Stimulated activated CD4-positive, alpha-beta T cell treated with anti-CD3 and anti-CD28 coated beads, Interleukin-2, amount 100 ng/mL, for 4 hours (primary cell): ENCODE measurements at places on chromosomes 5 and 9.
A peak's percentile ranks its signal among the peaks of the same experiment; 100 is the strongest.

GRCh38 chr9:136107155-136107952 is 11.3 kb downstream of the TMEM250 start:
- no peak for DNase-seq

- DNase-seq: no peak
Observed at GRCh38 chr5:25056836-25057235, 412.1 kb upstream of the CDH10 start.

GRCh38 chr9:121242959-121243346 is 25.0 kb upstream of the GSN start:
- DNase-seq: no peak

DNA sequence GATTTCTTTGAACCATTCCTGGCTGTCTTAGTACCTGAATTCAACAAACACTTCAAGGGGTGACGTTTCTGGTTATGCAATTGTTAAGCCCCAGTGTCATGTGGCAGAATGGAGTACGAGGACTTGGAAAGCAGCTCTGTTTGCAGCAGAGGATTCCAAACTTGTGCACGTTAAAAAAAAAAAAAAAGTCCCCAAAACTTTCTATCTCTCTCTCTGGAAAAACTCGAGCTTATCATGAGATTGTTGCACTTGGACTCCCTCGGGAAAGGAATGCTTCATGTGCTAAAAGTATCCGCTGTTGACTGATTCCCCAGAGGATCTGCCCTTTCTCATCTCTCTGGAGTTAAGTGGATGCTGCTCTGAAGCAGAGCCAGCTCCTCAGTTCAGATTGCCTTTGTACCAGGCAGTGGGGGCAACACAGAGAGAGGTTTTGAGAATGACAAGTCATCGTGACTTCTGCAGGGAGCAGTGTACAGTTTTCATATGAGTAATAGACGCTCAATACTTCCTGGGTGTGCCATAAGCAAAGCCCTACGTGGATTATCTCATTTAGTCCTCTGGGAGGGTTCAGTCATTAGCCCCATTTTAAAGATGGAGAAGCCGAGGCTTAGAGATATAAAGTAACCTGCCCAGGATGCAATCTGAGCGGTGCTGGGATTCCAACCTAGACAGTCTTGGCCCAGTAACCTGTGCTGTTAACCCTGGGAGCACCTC is 28.1 kb downstream of the TMOD1 start:
- DNase-seq: no peak

DNA sequence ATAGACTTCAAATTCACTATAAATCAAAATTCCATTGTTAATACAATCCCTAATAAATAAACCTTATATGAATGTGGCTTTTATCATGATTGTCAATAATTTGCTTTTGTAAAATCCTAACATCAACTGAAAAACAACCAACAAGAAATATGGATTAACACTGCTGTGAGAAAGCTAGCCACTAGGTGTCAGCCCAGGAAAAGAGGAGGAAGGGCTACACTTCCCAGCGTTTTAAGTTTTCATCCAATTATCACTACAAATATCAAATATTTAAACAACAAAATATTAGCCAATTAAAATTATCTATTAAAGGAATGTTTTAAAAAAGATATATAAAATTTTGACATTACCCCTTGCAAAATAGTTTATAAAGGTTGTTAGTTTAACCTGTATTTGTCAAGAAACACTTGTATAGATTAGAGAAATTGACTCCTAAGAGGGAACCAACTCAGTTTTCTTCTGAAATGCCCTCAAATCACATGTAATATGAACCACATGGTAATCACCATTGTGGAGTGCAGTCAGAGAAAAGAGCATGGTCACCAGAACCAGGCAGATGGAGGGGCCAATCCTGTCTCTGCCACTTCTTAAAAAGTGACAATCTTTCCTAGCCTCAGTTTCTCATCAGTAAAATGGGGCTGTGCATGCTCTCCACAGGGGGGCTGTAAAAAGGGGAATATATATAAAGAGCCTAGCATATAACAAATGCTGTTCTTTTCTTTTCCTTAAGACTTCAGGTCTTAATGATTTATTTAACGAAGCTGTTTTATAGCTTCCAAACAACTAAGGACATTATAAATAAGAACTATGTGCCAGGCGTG is 188.2 kb downstream of the CRB2 start:
- DNase-seq: no peak

DNA sequence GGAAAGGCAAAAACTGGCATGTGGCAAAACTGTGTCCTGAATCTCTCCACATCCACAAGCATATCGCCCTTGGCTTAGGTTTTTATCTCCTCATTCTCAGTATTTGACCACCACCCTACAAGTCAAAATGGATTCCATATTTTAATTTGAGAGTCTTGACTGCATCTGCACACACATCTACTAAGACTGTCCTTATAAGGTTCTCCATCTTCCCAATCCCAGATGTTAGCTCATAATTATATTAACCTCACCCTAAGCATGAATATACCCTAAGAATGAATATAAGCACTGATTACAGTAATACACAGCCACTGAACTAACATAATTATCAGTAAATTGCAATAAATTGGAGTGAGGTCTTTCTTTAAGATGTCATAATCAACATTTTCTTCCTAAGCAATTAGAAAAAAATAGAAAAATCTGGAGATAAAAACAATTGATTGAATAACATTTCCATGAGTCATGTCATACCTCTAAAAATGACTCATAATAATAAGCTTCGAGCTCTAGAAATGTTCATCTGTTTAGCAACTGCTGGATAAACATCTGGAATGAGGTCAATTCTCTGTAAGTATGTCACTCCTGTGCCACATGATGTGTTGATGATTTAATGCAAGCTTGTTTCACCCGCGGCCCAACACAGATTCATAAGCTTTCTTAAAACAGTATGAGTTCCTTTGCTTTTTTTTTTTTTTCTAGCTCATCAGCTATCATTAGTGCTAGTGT is 39.9 kb upstream of the PAM start:
- no peak for DNase-seq

GRCh38 chr5:140835622-140836510 is 1.8 kb downstream of the PCDHA7 start:
- DNase-seq: no peak

- DNase-seq: no peak
Observed at GRCh38 chr5:156402387-156402921, 75.5 kb downstream of the SGCD start.

DNA sequence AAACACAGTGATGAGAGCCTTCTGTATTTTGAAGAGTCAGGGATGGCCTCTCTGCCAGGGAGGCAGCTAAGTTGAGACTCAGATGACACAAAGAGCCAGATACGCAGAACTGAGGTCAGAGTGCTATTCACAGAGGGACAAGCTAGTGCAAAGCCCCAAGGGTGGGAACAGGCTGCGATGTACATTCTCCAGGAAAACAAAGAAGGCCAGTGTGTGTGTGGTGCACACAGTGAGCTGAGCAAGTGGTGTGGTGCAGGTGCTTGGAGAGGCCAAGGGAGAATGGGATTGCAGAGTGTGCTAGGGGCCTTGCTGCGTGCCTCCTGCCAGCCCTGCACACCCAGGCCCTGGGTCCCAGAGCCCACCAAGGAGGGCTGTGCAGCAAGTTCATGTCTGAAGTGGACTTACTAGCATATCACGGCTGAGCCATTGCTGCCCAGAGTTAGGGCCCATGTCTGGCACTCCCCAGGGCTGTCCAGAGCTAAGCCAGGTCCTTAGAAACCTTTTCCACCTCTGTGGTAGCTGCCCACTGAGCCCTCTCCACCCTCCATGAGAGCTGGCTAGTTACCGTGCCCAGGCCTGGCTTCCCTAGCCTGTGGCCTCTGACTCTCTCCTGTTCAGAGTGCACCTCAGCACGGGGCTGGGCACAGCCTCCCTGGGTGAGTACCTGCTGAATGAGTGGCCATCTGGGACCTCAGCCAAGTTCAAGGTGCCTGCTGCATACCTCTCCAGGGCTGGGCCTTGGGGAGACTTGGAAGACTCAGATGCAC is 9.3 kb downstream of the SLC25A48 start:
- DNase-seq: no peak

- DNase-seq: peak; percentile 45
Observed at GRCh38 chr5:76867827-76868693, 18.2 kb downstream of the S100Z start.

DNA sequence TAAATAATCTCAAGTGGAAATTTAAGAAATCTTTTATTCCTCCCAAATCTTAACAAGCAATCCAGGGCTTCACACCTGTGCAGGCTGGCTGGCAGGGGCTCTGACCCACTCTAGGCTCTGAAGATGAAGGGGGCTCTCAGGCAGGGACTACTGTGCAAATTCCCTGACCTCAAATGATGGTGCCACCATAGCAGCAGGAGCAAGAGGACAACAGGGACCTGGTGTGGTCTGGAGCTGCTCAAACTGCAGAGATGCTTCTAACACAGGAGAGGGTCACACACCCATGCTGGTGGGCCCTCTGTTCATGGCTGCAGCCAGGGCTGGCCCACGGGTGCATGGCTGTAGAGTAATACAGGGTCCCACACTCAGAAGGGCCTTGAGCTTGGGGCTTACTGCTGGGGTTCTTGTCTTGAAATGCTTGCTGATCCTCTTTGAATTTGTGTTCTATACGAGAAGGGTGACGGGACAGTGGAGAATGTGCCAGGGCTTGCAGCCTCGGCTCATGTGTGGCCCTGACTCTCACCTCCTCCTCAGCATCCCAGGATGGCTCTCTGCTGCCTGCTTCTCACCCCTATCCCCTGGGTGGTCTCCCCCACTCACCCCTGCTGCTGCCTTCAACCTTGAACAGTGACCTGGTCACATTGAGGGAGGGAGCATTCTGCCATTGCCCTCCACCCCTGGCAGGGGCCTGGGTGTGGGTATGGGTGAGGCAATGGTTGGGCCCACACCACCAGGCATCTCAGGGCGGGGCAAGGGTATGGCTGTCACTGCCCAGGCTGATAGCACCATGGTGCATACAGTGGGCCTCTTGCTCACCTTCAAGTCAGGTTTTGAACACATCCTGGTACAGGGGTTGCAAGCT is 191.7 kb downstream of the FSTL4 start:
- DNase-seq: no peak

- DNase-seq: peak; percentile 29
Observed at GRCh38 chr5:96794757-96795156, 13.0 kb downstream of the ERAP1 start.

GRCh38 chr9:69963803-69964202 is 79.8 kb upstream of the MAMDC2 start:
- DNase-seq: no peak

GRCh38 chr9:136239983-136240330 is 5.7 kb downstream of the QSOX2 start:
- no peak for DNase-seq

- DNase-seq: no peak
Observed at GRCh38 chr5:92574023-92574422, 1007.0 kb downstream of the NR2F1-AS1 start.

GRCh38 chr5:97955450-97955849 is 772.4 kb upstream of the RIOK2 start:
- DNase-seq: no peak

- no peak for DNase-seq
Observed at GRCh38 chr9:90141723-90142122, 500.9 kb downstream of the DIRAS2 start.

GRCh38 chr5:158487156-158487555 is 612.6 kb downstream of the EBF1 start:
- no peak for DNase-seq

DNA sequence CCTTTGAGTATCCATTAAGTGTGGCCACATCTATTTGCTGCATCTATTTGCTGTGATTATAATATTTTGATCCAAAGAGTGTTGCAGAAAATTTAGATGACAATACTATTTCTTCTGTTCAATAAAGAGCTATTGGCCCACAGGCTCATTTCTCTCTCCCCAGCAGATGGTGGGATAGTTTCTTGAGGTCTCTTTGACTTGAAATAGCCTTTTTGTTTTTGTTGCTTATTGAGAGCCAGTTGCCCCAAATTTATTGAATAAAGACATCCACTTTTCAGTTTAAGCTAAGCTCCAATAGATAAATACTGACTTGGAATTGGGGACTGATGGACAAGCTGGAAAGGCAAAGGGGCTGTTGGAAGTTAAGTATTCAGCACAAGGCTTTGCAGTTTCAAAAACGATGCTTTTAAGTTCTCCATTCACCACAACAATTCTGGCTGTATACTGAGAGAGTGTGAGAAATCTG is 290.1 kb upstream of the MPDZ start:
- no peak for DNase-seq

DNA sequence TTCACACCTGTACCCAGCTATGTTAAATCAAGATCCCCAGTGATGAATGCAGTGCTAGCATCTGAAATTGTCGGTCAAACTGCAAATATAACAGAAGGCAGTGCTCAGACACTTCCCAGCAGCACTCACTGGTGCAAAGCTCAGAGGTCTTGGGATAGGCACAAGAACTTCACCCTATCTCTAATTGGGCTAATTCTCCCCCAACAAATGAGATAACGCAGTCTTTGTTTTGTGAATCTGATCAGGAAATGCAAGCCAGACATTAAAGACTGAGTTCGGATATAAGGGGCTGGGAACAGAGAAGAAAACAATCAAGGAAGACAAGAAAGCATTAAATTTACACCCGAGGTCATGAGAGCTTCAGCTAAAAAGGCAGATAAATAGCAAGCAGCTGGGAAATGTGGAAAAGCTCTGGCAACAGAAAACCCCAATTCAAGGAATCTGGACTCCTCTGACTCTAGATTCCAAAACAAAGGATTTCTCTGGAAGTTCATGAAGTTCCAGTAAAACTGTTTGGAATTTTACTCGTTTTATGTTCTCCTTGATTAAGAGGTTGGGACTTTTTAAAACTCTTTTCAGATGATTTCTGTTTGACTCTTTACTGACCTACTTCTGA is 65.1 kb downstream of the GNA14 start:
- no peak for DNase-seq

- no peak for DNase-seq
Observed at GRCh38 chr9:137077010-137077747, at the start of gene UAP1L1. Gene UAP1L1 (plus strand): TSS chr9:137077517. CDS start chr9:137077533, 16 bp downstream.
